ENCODE measurements at places on chromosomes 2 and 18. TPM values are rescaled to one million over a fixed set of nuclear protein-coding genes. Genes with fewer than 3 reads are reported as not detected.

DNA sequence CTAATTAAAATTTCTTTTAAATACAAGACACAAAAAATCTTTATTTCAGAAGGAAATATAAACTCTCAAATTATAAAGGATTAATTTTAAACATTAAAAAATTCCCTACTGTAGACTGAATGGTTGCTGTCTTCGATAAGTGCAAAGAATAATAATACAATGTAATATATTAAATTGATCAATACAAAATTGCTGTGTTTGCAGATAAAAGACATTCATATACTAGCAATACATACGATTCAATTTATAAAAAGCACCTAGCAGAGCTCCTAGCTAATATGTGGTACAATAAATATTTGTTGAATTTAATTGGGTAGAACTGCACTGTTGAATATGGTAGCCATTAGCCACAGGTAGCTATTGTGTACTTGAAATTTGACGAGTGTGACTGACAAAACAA, 6.6 kb downstream of the ZSWIM2 start:
- no peak for DNase-seq
- H3K4me1 ChIP-seq = no peaks in the 10 kb centered on the region
- H3K27ac ChIP-seq = no peak overlapping the region
- no peaks in the 10 kb centered on the region for H3K36me3 ChIP-seq
- H3K27me3 ChIP-seq = peaks cover 9% of the 10 kb centered on the region

- H3K36me3 ChIP-seq = no peaks in the 10 kb centered on the region
- H3K27me3 ChIP-seq = no peaks in the 10 kb centered on the region
- H3K27ac ChIP-seq = no peak overlapping the region
- DNase-seq = no peak
- no peaks in the 10 kb centered on the region for H3K4me1 ChIP-seq
These were observed 24.2 kb downstream of the ITGB1BP1 start for GRCh38 chr2:9398881-9399780.

DNA sequence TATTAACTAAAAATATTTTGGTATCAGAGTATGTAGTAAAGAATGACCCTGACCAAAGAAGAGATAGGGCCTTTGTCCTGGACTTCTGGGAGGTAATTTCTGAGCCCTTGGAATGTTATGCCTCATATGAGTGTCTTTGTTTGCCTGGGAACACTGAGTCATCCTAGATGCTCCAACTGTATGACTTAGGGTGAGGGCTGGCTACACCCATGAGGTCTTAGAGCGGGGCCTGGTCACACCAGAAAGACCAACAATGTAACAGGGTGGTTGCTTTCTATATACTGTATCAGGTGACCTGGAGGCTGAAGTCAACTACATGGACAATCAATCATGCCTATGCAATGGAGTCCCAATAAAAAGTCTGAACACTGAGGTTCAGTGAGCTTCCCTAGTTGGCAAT, 253.1 kb downstream of the MBD2 start:
- H3K4me3 ChIP-seq = no peak overlapping the region
- H3K27ac ChIP-seq = no peak overlapping the region
- H3K4me1 ChIP-seq = no peaks in the 10 kb centered on the region
- H3K36me3 ChIP-seq = no peaks in the 10 kb centered on the region

DNA sequence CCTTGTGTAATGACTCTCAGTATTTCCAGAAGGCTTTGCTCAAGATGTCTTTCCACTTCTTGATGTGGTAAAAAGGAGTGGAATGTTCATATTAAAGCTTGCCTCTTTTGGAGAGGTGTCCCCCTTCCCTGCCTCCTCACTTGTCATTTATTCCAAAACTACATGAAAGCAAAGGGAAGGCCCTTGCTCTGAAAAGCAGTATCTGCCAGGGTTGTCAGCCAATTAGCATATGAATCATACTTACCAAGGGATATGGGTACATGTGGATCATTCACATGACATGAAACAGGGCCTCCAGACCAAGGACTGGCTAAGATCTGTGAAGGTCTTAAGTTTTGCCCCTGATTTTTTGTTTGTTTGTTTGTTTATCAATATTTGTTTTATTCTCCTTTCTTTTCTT, 31.3 kb downstream of the ANXA4 start:
- H3K4me1 ChIP-seq = peaks cover 29% of the 10 kb centered on the region
- H3K27me3 ChIP-seq = no peaks in the 10 kb centered on the region
- H3K27ac ChIP-seq = no peak overlapping the region

DNA sequence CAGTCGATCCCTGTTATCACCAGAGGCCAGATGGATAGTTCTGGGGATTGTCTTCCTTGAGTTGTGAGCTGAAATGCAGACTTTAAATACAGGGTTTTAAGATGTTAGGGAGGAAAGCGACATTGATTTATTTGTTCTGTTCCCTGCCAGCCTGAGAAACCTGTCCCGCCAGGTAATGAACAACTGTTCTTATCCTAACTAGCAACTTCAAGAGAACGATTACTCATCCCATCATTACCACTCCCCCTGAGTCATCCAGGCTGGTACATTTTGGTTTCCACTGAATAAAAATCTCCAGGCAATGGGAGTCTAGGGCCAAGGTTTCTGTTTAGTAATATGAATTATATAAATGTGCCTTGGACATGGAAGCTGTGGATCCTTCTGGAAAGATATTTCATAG, 131.2 kb downstream of the LYPD6B start:
- H3K4me1 ChIP-seq = peaks cover 14% of the 10 kb centered on the region
- peaks cover 8% of the 10 kb centered on the region for H3K36me3 ChIP-seq
- H3K27ac ChIP-seq = no peak overlapping the region

- no peak overlapping the region for H3K4me3 ChIP-seq
- no peaks in the 10 kb centered on the region for H3K27me3 ChIP-seq
- no peaks in the 10 kb centered on the region for H3K4me1 ChIP-seq
These were observed 187.5 kb downstream of the LTBP1 start for GRCh38 chr2:33134086-33134771.

The POU3F3 gene
- not detected for total RNA-seq

DNA sequence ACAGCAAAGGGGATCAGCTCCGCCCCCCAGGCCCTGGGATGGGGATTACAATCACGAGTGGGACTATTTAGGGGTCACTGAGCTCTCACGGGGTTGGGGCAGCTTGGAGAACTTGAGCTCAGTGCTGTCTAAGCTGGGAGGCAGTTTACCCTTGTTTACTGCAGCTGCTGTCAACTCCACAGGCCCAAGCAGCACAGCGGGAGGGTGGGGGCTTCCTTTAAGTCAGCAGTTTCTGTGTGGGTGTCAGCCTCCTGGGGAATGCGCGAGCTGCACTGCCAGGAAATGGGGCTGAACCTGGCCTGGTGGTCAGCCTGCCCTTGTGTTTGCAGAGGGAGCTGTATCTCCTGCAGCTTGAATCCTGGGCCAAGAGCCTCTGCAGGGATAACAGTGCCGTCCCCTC, 29.8 kb downstream of the TOGARAM2 start:
- H3K4me3 ChIP-seq = peak overlapping the region; percentile 79
- H3K27ac ChIP-seq = peak overlapping the region; percentile 99
- H3K4me1 ChIP-seq = peaks cover 46% of the 10 kb centered on the region
- no peaks in the 10 kb centered on the region for H3K36me3 ChIP-seq

The SULT1C2 gene
- total RNA-seq = not detected

The SLC14A1 gene
- 4.3 TPM for total RNA-seq

The EGR4 gene
- not detected for total RNA-seq

DNA sequence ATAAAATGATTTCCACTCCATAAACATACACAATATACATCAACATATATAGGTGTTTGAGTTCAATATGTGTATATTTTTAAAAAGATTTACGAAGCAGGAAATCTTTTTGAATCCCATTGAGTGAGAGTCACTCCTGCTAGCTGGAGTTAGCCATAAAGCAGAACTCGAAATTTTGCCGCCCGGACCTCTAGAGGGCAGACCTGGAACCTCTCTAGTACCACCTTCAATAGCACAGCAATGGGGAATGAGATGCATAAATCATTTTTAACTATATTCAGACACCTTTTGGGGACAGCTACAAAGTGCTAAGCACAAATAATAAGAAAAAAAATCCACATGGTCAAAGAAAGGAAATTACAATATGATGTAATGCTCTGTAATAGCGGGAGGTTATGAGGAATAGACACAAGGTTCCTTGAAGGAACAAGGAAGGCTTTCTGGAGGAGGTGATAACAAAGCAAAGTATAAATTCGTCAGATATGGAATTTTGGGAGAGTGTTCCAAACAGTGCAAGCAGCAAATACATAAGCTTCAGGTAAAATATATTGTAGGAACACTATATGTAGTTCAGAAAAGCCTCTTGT, 533.4 kb downstream of the ERBB4 start:
- no peak overlapping the region for H3K27ac ChIP-seq
- no peak for DNase-seq
- H3K4me1 ChIP-seq = no peaks in the 10 kb centered on the region
- no peaks in the 10 kb centered on the region for H3K36me3 ChIP-seq
- no peaks in the 10 kb centered on the region for H3K27me3 ChIP-seq
- no peak overlapping the region for H3K4me3 ChIP-seq
